ENCODE measurements at places on chromosomes 12 and 14.

DNA sequence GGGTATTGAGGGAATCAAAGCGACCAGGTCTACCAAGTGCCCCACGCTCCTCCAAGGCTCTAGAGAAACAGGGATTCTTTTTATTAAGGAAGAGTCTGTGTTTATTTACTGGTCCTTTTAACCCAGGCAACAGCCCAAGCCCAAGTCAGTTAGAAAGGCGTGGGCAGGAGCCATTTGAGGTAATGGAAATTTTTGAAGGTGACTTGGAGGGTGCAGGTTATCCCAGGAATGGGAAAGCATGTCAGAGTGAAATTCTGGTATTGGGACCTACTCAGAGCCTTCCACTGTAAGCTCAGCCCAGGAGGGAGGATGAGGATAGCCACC, 2.9 kb downstream of the SLC6A12 start:
- H3K27ac ChIP-seq: no peak overlapping the region
- peaks cover 4% of the 10 kb centered on the region for H3K27me3 ChIP-seq
- H3K4me3 ChIP-seq: no peak overlapping the region
- H3K36me3 ChIP-seq: no peaks in the 10 kb centered on the region
- 0 out of 2 replicates have a peak, but pooled peaks cover 4% of the 10 kb centered on the region for H3K4me1 ChIP-seq

DNA sequence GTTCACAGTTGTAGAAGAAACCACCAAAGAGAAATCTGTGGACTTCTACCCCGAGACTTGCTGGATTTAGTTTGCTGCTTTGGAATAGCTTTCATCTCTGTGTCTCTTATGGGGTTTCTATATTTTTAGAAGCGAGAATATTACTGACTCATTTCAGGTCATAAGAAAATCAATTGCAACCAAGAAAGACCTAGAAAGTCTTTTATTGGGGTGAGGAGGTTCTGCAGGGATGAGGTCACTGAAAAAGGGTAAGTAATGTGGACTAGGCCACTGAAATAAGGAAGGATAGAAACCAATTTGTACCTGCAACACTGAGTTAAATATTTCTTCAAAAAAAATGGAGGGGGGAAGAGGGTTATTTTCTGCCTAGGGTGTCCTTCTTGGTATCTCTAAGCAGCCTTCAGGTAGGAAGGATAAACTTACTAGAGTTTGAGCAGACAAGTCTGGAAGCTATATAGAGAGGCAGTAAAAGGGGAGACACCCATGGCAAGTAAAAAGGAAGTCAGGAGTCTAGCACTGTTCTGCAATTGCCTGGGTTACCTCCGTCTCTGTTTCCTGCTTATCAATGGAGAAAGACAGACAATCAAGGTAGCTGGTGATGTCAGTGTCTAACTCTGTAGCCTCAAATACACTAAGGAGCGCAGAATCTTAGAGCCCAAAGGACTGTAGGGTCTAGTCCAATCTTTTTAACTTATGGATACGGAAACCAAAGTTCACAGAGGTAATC, 19.6 kb upstream of the KERA start:
- no peaks in the 10 kb centered on the region for H3K4me1 ChIP-seq
- no peak for DNase-seq
- no peaks in the 10 kb centered on the region for H3K36me3 ChIP-seq
- no peak overlapping the region for H3K4me3 ChIP-seq
- no peaks in the 10 kb centered on the region for H3K27me3 ChIP-seq
- H3K27ac ChIP-seq: no peak overlapping the region

DNA sequence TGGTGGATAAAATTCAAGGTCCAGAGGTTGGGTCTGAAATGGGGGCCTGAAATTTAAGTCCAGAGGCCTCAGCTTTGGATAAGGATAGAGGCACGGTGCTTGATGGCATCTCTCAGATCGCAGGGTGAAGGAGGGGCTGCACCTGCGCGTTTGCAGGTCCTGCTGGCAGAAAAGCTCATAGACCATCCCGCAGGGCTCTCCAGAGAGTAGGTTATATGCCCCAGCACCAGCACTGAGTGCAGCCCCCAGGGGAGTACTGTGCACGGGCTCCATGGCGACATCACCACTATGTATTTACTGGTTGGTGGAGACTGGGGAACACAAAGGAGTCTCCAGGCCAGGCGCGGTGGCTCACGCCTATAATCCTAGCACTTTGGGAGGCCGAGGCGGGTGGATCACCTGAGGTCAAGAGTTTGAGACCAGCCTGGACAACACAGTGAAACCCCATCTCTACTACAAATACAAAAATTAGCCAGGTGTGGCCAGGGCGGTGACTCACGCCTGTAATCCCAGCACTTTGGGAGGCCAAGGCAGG, 4.3 kb upstream of the CD63 start:
- H3K27ac ChIP-seq: no peak overlapping the region
- DNase-seq: no peak
- no peaks in the 10 kb centered on the region for H3K36me3 ChIP-seq
- no peaks in the 10 kb centered on the region for H3K27me3 ChIP-seq
- no peaks in the 10 kb centered on the region for H3K4me1 ChIP-seq

GRCh38 chr12:3220382-3221321, 143.5 kb downstream of the TSPAN9 start:
- no peaks in the 10 kb centered on the region for H3K27me3 ChIP-seq
- H3K4me1 ChIP-seq: no peaks in the 10 kb centered on the region
- H3K4me3 ChIP-seq: no peak overlapping the region
- DNase-seq: no peak
- no peaks in the 10 kb centered on the region for H3K36me3 ChIP-seq

DNA sequence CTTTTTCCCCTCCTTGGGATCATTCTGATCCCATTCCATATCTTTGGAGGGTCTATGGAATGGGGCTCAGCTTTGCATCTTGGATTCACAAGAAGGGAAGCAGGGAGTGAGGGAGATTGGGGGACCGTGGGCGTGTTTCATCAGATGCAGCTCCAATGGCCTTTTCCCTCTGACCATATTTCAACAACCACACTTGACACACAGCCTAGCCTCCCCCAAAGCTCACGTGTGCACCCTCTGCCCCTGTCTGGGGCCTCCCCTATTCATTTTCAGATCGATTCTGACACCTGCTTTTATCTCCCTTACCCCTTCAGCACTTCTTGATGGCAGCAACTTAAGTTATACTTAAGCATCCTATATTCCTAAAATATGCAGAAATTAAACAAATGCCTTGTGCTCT, 126.6 kb downstream of the CHST11 start:
- DNase-seq: no peak
- no peak overlapping the region for H3K27ac ChIP-seq
- no peak overlapping the region for H3K4me3 ChIP-seq
- H3K36me3 ChIP-seq: no peaks in the 10 kb centered on the region
- H3K4me1 ChIP-seq: no peaks in the 10 kb centered on the region
- H3K27me3 ChIP-seq: no peaks in the 10 kb centered on the region

- no peak overlapping the region for H3K27ac ChIP-seq
- H3K36me3 ChIP-seq: peaks cover 8% of the 10 kb centered on the region
- peaks cover 4% of the 10 kb centered on the region for H3K4me1 ChIP-seq
- H3K4me3 ChIP-seq: no peak overlapping the region
- no peaks in the 10 kb centered on the region for H3K27me3 ChIP-seq
These were observed 522.1 kb downstream of the TMEM132D start for GRCh38 chr12:129381715-129382114.

GRCh38 chr14:101193106-101193844, 289.8 kb upstream of the RTL1 start:
- H3K36me3 ChIP-seq: no peaks in the 10 kb centered on the region
- H3K4me1 ChIP-seq: no peaks in the 10 kb centered on the region
- no peaks in the 10 kb centered on the region for H3K27me3 ChIP-seq

DNA sequence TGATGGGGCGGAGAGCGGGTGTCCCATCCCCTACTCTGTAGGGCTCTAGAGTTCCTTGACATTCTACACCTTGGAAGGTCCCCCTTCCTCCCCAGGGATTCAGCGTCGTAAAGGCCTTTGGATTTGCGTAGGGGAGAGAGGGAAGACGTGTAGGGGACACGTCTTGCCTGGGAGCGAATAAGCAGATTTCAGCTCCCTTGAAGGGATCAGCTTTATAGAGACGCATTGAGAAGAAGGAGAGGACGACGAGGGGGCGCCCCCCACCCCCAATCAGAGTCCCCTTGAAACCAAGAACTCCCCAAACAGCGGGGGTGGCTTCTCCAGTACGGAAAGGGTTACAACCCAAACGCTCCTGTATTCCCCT, 324 bp downstream of the CALCOCO1 start:
- H3K27me3 ChIP-seq: no peaks in the 10 kb centered on the region
- DNase-seq: no peak
- H3K4me3 ChIP-seq: peak overlapping the region; percentile 89
- no peaks in the 10 kb centered on the region for H3K36me3 ChIP-seq

DNA sequence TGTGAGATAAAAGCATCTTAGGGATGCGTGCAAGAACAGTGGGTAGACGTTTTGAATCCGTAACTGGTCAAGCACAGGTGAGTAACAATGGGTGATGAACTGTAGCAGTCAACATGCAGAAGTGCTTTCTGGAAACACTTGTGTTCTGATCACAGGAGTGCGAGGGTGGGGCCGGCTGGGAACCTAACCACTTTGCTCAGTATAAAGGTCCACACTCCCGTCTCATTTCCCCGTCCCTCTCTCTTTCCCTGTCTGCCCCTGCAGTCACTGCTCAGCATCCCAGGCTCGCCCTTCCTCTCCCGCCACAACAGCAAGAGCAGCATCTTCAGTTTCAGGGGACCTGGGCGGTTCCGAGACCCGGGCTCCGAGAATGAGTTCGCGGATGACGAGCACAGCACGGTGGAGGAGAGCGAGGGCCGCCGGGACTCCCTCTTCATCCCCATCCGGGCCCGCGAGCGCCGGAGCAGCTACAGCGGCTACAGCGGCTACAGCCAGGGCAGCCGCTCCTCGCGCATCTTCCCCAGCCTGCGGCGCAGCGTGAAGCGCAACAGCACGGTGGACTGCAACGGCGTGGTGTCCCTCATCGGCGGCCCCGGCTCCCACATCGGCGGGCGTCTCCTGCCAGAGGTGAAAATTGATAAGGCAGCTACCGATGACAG, 127.1 kb downstream of the FIGNL2 start:
- no peaks in the 10 kb centered on the region for H3K27me3 ChIP-seq
- peaks cover 8% of the 10 kb centered on the region for H3K36me3 ChIP-seq
- no peak overlapping the region for H3K27ac ChIP-seq
- H3K4me3 ChIP-seq: peak overlapping the region; percentile 17

GRCh38 chr12:80272387-80272915, 171.6 kb upstream of the PTPRQ start:
- no peaks in the 10 kb centered on the region for H3K27me3 ChIP-seq
- H3K36me3 ChIP-seq: no peaks in the 10 kb centered on the region
